ENCODE measurements at places on chromosomes 4 and X.

DNA sequence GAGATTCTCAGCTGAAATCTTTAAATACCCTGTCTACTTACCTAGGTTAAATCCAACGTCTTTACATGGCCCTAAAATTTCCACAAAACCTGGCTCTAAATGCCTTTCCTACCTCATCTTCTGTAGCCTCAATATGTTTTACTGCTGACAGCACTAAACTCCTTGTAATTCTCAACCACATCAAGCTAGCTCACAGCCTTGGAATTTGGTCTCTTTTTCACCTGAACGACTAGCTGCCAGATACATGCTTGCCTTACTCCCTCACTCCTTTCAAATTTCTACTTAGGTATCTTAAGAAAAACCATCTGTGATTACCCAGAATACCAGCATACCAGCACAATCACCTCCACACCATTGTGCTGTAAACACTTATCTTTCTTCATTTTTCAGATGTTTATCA is 635.6 kb upstream of the PCDH10 start:
- no peak for DNase-seq

DNA sequence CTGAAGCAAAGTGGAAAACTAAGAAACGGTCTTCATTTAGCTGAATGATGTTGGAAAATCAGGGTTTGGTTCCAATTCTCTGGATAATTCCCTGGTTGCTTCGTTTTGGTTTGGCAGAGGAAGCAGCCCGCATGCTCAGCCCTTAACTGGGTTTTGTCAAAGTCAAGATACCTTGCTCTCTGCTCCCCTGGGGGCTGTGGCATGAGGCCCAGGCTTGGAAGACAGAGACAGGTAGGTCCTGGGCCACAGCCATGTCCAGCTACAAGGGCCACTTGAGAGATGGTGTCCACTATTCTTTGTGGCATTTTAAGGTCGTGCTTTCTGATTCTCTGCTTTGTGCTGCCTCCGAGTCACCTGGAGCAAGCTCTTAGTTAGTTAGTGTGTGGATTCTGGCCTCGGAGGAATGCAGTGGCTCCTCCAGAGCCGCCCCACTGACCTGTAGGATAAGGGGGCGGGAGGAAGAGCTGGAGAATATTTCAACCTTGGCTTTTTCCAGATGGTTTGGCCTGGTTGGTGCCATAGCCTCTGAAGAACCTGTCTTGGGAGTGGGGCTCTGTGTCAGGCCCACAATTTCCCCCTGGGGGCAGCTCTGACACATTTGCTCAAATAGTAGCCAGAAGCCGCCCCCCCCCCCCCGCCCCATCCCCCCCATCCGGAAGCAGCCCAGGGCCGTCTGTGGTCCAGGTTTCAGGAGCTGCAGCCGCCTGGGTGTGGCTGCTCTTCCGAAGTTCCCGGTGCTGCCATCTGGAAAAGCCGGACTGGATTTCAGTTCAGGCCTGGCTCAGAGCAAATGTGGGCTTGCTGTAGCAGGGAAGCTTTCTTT is 147.1 kb downstream of the NHS start:
- DNase-seq = peak; percentile 34

DNA sequence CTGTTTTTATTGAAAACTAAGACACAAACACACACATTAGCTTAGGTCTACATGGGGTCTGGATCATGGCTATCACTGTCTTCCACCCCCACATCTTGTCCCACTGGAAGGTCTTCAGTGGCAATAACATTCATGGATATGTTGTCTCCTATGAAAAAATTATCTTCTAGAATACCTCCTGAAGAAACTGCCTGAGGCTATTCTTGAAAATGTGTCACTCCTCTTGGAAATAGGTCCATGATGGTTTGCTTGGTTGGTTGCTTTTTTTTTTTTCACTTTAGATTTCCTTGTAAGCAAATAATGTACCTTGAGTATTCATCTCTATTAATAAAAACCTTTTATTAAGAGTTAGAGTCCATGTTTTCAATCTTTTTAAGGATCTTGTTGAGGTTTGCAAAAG is 195.3 kb upstream of the PDE5A start:
- DNase-seq = no peak

DNA sequence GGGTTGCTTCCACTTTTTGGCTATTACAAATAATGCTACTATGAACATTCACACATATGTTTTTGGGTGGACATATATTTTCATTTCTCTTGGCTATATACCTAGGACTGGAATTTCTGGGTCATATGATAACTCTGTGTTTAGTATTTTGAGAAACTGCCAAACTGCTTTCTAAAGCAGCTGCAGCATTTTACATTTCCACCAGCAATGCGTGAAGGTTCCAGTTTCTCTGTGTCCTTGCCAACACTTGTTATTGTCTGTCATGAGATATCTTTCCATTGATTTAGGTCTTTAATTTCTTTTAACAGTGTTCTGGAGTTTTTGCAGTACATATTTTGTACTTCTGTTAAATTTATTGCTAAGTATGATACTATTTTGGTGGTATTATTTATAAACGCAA is 48.3 kb downstream of the CLCN5 start:
- DNase-seq = no peak

GRCh38 chr4:139501527-139501926 is 47.6 kb downstream of the RAB33B start:
- no peak for DNase-seq

DNA sequence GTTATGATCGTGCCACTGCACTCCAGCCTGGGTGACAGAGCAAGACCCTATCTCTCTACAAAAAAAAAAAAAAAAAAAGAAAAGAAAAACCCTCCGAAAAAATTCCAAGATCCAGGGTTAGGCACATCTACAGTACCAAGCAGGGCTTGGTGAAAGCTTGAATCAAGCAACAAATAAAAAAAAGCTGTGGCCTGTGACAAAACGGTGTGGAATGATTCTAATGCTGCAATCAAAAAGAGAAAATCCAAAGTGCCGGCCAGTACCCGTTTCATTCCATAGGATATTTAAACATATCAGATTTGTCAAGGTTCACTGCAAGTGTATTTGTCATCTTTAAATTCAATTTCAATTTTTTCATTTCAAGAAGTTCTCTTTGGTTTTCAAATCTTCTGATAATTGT is 20.5 kb downstream of the RWDD4 start:
- no peak for DNase-seq

- DNase-seq = no peak
Observed at GRCh38 chrX:5788910-5789309, 439.8 kb downstream of the NLGN4X start.

- DNase-seq = no peak
Observed at GRCh38 chr4:97104666-97105065, 1038.6 kb downstream of the STPG2 start.

DNA sequence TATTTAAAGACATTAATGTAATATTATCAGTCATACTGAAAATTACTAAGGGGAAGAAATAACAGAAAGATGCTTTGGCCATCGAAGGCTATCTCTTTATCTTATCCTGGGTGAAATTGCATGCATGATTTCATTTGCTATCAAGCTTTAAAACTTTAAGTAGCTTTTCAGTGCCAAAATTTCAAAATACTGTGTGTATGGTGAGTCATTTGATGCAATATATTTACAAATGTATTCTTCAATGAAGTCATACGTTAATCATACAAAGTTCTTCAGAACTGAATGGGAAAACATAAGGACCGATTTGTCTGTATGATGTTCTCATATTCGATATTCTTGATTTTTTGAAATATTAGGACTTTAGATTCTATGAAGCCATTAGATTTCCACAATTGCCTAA is 1295.8 kb upstream of the AGA start:
- DNase-seq = no peak

- DNase-seq = no peak
Observed at GRCh38 chr4:123007679-123008078, 85.3 kb upstream of the NUDT6 start.

DNA sequence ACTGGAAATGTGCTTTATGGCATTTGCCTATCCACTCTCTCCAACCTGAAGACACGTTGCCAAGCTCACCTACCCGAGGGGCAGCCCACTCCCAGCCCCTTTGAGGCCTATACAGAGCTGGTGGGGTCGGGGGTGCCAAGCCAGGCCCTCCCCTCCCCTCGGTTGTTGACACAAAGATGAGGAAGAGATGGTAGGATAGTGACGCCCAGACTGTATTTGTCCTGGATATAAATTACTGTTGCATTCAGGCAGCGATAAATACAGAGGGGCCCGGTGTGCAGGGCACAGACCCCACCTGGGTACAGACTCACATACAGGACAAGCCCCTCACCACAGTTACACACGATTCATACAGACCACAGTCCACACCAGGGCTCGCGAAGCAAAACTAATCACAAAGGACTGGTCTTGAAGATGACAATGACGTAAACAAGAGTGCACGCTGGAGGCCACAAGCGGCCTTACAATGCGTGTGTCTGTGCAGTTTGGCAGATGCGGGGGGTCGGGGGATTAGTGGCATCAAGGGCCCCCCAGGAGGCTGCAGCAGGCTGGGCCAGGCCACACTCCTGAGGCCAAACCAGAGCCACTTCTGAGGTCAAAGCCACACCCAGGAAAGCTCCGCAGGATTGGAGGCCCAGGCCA is 14.6 kb downstream of the DGKQ start:
- DNase-seq = peak; percentile 34

DNA sequence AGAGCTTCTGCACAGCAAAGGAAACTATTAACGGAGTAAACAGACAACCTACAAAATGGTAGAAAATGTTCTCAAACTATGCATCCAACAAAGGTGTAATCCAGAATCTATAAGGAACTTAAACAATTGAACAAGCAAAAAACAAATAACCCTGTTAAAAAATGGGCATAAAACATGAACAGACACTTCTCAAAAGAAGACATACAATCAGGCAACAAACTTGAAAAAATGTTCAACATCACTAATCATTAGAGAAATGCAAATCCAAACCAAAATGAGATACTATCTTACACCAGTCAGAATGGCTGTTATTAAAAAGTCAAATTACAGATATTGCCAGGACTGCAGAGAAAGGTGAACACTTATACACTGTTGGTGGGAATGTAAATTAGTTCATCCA is 309.6 kb upstream of the KLF3 start:
- no peak for DNase-seq

GRCh38 chrX:153901753-153902140 is 2.7 kb upstream of the AVPR2 start:
- DNase-seq = no peak
